Stimulated activated CD8-positive, alpha-beta memory T cell treated with anti-CD3 and anti-CD28 coated beads, Interleukin-15, amount 100 ng/mL, for 1 hour (primary cell): ENCODE measurements at places on chromosomes 1 and 21.

DNA sequence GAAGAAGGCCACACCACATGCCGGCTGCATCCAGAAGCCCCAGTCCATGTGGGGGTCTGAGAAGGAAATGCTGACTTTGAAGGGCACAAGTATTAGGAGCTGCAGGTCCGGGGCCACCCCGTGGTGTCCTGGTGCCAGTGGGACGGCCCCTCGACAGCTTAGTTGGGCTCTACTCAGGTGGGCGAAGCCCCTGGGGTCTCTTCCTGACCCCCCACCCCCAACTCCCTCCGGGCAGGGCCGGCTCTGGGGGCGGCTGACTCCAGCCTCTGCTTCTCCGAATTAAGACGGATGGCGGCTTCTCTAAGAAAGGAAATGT is 62.1 kb upstream of the TTC34 start:
- DNase-seq = no peak

DNA sequence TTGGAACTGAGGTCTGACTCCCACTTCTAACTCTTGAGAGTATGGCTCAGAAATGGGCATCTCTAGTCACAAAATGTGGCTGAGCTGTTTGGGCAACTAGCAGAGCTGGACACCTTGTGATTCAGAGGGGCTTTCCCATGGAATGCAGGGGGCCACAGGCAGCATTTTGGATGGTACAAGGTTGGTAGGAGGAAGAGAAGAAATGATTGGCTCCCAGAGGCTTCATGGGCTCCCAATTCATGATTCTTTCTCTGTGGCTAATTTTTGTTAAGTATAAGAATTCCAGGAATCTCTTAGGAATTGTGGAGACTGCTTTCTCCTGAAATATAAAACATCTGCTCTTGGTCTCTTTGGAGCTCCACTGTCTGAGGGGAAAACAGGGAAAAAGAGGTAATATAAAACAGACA is 49.7 kb downstream of the PBX1 start:
- no peak for DNase-seq

GRCh38 chr1:48876330-48876785 is 99.7 kb upstream of the BEND5 start:
- DNase-seq = no peak

GRCh38 chr1:89587729-89588161 is 45.2 kb upstream of the LRRC8C start:
- DNase-seq = no peak

- no peak for DNase-seq
These were observed 10.7 kb upstream of the ELOA start for GRCh38 chr1:23732363-23733224.

DNA sequence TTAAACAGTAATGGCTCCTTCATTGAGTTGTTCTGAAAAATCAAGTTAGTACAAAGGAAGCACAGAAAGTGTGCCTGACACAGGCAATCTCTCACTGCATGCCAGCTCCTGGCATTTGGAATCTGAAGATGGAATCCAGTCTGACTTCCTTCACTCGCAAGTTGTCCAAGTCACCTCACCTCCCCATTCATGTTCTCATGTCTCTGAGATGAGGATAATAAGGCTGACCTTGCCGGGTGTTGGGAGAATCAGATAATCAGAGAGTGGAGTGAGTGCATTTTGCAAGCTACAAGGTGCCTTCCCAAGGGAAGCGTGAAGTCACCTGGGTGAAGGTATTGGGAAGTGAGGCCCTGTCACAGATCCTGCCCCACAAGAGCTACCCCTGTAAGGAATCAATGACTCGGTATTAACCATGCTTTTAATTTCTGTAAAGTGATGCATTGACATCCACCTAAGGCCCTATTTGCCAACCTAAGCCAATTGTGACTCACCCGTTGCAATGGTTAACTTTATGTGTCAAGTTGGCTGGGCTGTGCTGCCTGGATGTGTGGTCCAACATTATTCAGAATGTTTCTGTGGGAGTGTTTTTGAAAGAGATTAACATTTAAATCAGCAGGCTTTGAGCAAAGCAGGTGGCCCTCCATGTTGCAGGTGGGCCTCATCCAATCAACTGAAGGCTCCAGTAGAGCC is 62.5 kb upstream of the TARBP1 start:
- no peak for DNase-seq

GRCh38 chr1:66285618-66286270 is 248.2 kb upstream of the SGIP1 start:
- no peak for DNase-seq

DNA sequence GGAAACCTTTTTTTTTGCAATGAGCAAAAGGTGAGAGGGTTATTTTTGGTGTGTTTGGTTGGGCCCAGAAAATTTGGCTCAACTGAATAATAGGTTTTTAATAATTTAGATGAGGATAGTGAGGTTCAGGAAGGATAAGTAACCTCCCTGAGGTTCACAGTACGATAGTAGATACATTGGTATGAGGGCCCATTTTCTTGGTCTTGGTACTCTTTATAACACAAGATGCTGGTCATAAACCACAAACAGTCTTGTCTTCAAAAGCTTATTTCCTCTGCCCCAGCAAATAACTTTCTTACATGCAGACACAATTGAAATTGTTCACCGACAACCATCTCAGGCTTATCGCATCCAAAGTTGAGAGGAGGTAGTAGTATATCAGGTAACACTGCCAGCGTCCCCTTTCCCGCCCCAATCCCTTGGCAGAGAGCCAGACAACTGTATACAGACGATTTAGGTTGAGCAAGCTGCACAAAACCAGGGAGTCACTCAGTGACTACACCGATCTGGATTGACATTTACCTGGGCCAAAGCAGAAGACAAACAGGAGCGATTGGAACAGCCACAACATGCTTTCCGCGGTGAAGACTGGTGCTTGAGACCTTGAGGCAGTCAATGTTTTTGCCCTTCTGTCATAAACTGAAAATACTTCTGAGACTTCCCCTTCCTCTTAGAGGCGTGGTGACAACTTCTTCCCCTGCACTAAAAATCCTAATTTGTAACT is at the start of gene SLAMF6:
TSS of gene SLAMF6 (minus strand) at position 634 of the 724 bp plus-strand sequence. CDS start at position 571, 63 bp downstream.
- no peak for DNase-seq

DNA sequence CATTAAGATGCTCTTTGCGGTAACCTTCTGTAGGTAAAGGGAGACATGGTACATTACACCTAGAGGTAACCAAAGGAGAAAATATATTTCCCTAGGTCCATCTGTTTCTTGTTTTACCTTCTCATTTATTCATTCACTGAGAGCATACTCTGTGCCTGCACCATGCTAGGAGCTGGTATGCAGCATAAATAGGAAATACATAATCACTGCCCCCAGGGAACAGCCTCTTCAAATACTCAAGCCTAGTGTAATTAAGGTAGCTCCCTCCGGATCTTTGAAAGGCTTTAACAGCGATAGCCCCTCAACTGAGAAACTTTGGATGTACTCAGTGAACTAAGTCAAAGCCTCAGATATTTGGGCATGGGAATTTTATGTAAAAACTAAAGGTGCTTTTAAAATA is 123.6 kb downstream of the GABPA start:
- DNase-seq = no peak

DNA sequence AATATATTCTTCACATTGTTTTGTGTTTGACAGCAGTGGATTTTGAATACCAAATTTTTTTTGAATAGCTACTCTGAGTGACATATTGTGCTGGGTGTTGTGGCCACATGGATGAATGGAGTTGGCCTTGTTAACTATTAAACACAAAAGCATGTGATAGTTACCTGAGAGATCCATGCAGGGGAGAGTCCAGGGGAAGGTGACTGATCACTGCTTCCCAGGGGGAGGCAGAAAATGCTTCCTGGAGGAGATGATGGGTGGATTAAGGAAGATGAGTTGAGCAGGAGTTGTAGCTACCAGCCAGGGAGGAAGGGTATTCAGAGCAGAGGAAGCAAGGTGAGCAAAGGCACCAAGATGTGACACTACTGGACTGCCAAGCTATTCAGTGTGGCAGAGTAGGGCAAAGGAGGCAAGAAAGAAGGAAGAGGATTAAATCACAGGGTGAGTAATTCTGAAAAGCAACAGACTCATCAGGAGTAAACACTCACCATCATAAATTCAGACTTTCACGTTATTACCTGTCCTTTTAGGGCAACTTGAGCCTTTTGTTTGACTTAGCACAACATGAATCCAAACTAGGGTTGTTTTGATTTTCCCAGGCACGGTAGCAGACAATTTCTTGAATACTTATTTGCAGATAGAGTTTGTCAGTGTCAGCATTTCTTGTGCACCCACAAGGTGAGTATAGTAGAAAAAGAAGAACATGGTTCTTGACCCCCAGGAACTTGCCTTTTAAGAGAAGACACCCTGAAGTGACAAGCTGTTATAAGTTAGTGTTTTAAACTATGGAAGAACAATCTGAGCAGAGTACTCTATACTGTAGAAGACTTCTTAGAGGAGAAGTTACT is 4.2 kb downstream of the CD46 start:
- DNase-seq = no peak

GRCh38 chr21:27301220-27301619 is 334.3 kb upstream of the ADAMTS5 start:
- DNase-seq = no peak

- DNase-seq = no peak
These were observed 69.7 kb downstream of the ADSS2 start for GRCh38 chr1:244381878-244382565.

DNA sequence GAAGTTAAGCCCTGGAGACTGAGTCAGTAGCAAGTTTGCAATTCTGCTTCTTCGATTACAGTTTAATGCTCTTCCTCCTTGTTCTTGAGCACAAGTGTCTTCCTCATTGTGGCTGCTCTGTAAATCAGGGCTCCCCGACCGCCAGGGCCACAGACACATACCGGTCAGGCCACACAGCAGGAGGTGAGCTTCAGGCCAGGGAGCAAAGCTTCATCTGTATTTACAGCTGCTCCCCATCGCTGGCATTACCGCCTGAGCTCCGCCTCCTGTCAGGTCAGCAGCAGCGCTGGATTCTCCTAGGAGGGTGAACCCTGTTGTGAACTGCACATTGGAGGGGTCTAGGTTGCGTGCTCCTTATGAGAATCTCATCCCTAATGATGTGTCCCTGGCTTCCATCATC is 1.7 kb upstream of the TRAPPC10 start:
- no peak for DNase-seq

- DNase-seq = no peak
These were observed 193.7 kb downstream of the FOXD2 start for GRCh38 chr1:47631411-47631995.

- no peak for DNase-seq
These were observed 1.2 kb downstream of the ATP1B1 start for GRCh38 chr1:169107603-169108208.

DNA sequence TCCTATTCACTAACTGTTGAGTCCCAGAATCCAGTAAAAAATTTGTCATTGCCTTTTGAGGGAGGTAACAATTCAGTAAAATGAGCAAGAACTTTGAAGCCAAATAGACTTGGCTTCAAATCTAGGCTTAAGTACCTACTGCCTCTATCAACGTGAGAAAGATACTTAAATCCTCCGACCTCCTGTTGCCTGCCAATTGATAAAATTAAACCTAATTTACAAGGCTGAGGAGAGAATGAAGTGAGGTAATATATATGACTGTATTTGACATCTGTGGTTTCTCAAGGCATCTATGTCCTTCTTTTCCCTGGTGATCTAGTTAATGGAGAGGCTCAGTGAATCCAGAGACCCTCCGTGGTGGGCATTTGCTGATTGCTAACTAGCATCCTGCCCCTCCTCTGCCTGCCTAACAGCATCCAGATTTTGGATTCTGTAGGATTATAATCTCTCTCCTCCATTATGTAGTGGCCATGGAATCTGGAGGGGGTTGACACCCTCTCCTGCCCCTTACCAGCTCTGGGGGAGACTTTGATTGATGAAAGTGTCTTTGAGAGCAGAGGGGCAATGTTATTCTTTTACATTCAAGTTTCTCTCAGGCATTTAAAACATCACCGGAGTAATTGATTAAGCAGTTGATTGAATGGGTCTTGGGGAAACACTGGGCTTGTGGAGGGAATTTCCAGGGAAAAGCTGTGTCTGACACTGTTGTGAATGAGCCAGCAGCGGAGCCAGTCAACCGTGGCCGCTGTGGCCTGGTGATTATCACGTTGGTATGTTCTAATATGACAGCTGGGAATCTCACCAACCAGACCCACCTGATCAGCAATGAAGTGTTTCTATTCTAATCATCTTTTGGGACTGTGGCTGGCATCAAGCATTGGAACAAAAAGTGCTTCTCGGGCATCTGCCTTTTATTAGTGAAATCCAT is 140.7 kb upstream of the FAM78B start:
- no peak for DNase-seq

DNA sequence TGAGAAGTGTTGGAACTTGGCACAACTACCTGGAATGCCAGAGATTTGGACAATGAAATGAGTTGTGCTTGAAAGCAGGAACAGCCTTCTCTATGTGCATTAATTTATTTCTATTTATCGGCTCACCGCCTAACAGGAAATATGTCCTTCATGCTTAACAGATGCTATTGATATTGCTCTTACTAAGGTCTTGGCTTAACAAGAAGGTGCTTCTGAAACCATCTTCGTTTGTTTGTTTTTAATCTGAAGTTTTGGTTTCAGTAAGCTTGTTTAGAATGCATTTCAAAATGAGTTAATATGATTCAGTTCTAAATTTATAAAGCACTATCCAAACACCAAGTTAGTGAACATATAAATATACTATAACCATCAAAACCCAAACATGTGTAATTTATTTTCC is 898.3 kb upstream of the B3GALT2 start:
- no peak for DNase-seq

- DNase-seq = no peak
These were observed 24.1 kb upstream of the RABGAP1L start for GRCh38 chr1:174135211-174135610.

DNA sequence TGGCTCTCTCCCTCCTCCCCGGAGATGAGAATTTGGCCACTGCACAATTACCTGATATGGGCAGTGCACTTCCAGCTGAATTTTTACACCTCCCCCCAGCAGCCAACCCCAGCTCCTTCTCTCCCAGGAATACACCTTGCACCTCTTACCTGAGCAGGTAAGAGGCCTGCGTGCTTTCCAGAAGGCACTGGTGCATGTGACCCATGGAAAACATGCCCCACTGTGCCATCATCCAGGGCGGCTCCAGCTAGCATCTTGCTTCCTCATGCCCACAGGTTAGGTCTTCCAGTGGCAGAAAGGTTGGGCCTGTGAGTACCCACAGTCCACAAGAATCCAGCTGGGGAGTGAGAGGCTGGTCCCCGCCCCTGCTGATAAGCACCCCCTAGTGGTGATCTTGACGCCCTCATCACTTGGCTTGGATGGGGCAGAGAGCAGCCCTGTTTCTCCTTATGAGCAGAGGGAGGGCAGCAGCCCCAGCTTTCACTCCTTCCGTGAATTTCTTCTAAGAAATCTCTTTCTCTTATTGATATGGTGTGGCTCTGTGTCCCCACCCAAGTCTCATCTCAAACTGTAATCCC is 57.8 kb downstream of the EDARADD start:
- DNase-seq = peak; percentile 25

DNA sequence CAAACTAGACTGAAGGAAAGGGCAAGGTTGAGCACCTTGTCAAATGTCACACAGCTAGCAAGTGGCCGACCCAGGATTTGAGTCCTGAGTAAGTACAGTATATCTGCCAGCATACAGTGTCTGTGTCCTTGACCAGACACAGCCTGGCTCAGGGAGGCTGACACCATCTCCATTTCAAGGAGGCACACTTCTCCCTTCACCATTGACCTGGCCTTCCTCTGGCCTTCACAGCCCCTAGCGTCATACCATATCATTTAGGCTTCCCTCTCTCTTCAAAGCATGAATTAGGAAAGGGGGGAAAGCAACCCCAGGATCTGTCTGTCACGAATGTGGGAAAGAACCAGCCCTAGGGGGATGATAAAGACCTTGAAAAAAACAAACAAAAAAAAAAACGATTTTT is 155.6 kb downstream of the PLPP3 start:
- no peak for DNase-seq
